ENCODE measurements at places on chromosomes 12 and 14. TPM values are rescaled to one million over a fixed set of nuclear protein-coding genes. Genes with fewer than 3 reads are reported as not detected.

The KERA gene
- total RNA-seq, result not detected

The APOF gene
- not detected for total RNA-seq

The MORN3 gene
- 0.99 TPM for total RNA-seq

The DUSP16 gene
- total RNA-seq, result 31.9 TPM

The SIX6 gene
- total RNA-seq, result not detected

The MAP3K9 gene
- total RNA-seq, result 9.2 TPM

The BATF gene
- total RNA-seq, result 1.8 TPM

GRCh38 chr14:28163233-28163632 lies 603.4 kb upstream of the FOXG1 start:
- no peak for DNase-seq

- DNase-seq, result no peak
Measured at GRCh38 chr12:75746621-75747020, 235.2 kb upstream of the KRR1 start.

DNA sequence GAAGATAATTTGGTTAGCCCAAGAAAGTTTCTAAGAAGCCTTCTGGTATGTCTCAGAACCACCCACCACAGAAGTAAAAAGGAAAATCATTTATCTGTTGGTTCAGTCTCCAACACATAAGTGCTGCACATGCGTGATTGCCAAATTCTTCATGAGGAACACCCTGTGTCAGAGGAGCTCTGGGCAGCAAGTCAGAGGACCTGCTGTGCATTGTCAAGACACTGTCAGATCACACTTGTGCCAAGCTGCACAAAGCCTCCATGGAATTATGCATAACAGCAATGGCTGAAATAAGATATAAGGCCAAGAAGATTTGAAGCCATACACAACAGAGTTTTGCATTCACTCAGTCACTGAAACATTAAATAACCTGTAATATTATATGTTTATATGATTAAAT lies 1304.7 kb upstream of the FLRT2 start:
- DNase-seq, result no peak

- peak; percentile 80 for DNase-seq
Measured at GRCh38 chr12:50924439-50925341, 27.7 kb upstream of the HIGD1C start.

DNA sequence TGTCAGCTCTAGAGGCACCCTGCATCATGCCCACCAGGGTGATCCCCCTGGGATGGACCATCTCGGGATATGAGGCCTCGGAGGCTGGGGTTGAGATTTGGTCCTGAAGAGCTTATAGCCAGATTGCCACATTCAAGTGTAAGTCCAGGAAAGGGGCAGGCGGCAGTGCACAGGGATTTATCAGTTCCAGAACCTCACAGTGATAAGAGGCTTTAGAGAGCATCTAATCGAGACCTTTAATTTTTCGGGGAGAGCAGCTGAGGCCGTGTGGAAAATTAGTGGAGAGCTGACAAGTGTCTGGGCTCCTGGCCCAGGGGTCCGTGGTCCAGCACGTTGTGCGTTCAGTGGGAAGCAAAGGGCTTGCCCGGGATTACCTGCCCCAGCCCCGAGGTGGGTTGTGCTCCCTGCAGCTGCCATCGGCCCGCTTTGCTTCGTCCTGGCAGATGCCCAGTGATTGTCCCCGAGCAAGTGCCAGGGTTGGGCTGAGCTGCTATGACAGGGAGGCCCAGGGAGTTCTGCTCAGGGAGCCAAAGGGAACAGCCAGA lies 52.1 kb downstream of the C14orf132 start:
- DNase-seq, result peak; percentile 24

GRCh38 chr14:25094171-25094907 lies 44.4 kb upstream of the STXBP6 start:
- no peak for DNase-seq

GRCh38 chr14:92412912-92413311 lies 89.9 kb downstream of the SLC24A4 start:
- no peak for DNase-seq

DNA sequence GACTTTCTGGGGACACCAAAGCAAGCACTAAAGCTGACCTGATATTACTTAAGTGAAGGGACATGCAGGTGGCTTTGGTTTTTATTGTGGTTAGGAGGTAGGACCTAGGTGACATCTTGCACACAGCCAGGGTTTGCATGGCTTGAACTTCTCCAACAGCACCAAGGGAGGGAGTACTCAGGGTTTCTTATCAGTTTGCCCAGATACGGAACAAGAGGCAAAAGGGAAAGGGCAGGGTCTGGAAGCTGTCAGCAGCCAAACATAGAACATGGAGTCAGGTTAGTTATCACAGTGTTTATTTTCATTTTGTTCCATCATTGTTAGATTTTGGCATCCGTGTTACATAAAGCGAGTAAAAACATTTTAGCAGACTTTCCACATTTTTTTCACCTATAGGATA lies 186.3 kb upstream of the CLEC14A start:
- DNase-seq, result no peak

DNA sequence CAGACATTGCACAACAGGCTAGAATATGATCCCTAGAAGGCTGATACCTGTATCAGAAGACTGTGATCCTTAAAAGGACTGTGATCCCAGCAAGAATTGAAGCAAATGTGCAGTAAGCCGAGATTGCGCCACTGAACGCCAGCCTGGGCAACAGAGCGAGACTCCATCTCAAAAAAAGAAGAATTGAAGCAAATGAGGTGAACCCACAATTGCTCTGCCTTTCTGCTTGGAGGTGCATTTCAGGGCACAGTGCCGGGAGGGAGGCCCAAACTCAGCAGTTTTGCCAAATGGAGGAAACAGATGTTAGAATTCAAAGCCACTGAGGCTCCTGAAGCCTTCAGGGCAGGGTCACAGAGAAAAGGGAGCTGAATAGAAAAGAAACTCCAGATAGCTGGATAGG lies 61.1 kb upstream of the COCH start:
- no peak for DNase-seq

GRCh38 chr12:71871116-71871515 lies 31.6 kb downstream of the TBC1D15 start:
- no peak for DNase-seq

- no peak for DNase-seq
Measured at GRCh38 chr12:98260276-98260675, 255.1 kb upstream of the TMPO start.

DNA sequence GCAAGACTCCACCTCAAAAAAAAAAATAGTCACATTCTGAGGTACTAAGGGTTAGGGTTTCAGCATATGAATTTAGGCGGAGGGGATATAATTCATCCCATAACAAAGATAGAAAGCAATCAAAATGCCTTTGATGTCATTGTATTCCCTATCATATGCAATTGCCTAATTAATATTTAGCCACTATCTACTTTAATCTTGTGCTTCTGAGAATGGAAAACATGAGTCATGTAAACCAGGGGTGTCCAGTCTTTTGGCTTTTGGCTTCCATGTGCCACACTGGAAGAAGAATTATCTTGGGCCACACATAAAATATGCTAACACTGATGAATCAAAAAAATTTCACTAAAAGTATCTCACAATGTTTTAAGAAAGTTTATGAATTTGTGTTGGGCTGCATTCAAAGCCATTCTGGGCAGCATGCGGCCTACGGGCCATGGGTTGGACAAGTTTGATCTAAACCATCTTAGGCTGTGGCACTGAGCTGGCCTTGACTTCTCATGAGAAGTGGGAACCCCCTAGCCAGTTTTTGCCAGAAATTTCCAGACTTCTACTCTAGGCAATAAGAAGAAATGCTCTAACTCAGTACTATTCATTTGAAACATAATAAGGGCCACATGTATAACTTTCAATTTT lies 219.8 kb downstream of the PTPRO start:
- no peak for DNase-seq

DNA sequence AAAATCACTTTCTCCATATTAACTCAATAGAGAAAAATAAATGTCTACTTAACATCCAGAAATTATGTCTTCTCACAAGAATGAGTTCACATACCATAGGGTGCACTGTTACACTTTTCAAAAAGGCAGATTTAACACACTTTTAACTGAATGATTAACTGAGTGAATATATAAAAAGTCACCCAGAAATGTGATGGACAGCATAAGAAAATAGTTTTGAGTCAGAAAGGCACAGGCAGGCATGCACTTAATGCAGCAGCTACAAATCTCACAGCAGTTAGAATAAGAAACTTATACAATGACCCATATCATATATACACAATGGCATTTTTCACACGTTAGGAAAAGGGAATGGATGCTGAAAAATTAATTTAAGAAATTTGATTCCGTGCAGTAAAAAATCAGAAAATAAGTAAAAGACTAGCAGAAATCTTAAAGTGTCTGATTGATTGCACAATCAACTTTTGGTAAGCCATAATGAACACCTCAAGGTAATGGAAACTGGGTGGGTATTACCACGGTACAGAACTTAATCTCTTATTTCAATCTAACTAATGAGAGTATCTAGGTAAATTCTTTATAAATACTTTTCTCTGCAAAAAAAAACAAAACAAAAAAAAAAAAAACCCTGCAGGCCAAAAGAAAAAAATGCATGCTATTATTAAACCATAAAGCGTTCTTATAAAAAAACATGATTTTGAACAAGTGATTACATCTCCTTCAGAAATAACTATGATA lies 3.5 kb downstream of the MED13L start:
- no peak for DNase-seq

- DNase-seq, result no peak
Measured at GRCh38 chr14:29442696-29443095, 485.0 kb downstream of the PRKD1 start.

- no peak for DNase-seq
Measured at GRCh38 chr12:103772367-103773108, 68.5 kb downstream of the NT5DC3 start.

- no peak for DNase-seq
Measured at GRCh38 chr12:32062881-32063280, 43.8 kb upstream of the BICD1 start.

- no peak for DNase-seq
Measured at GRCh38 chr14:54489318-54489683, 521 bp upstream of the GMFB start.

DNA sequence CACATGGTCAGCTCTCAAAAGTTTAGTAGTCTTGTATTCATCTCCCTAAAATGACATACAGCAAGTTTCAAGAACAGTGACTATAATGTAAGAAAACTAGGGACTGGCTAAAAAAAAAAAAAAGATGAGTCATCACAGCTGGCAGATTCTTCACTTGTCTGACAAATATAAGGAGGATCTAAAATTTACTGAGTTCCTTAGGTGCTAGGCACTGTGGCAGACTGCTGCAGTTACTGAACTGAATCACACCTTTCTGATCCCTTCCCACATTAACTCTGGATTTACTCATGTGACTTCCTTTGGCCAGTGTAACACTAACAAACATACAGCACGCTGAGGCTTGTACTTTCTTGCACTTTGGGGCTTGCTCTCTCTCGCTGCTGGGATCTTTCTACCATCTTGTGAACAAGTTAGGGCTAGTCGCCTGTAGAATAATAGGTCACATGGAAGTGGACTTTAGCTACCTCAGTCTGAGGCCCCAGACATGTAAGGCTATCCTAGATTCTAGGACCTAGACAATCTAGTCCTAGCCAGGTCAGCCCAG lies 32.1 kb downstream of the BAZ1A start:
- DNase-seq, result no peak

- DNase-seq, result no peak
Measured at GRCh38 chr14:59060841-59061240, 127.6 kb upstream of the DAAM1 start.

DNA sequence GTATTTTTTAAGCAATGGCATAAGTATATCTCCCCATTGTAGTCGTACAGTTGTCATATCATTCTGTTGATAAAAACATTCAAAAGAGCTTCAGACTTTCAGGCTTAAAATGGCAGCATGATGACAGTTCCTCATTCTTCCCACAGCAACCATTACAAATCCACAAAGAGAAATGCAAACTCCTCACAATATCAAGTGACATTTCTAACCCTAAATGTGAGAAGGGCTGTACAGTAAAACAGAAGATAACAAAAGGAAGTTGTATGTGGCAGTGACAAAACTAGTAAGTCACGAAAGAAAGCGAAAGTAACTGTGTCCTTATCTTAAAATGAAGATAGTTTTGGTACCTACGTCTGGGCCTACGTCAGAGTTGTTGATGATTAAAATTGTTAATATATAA lies 46.7 kb downstream of the GXYLT1 start:
- no peak for DNase-seq

DNA sequence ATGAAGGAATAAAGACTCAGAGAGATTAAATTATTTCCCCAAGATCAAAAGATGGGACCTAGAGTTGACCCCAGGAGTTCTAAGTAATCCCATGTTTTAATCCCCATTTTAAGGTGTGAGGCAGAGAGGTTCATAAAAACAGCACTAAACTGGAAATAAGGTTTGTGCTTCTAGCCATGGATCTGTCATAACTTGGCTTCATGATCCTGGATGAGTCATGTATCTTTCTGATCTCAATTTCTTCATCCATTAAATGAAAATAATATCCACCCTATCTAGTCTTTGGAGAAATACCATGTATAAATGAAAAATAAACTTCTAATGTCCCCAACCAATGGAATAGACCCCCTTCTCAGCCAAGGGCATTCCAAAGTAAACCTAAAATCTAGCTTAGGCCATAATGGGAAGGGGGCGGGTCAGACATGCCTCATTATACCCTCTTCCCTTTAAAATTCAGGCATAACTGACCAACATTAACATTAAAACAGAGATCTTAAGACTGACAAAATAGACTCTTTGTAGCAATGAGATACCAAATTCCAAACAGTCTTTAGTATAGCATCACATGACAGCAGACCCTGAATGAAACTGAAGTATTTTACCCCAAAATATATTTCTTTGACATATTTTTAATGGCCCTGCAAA lies 47.8 kb downstream of the SLC41A2 start:
- no peak for DNase-seq
